ENCODE measurements at places on chromosomes 3 and 15.

- peaks cover 14% of the 10 kb centered on the region for H3K27me3 ChIP-seq
- no peaks in the 10 kb centered on the region for H3K36me3 ChIP-seq
- H3K4me3 ChIP-seq = no peak overlapping the region
- no peaks in the 10 kb centered on the region for H3K4me1 ChIP-seq
- H3K27ac ChIP-seq = no peak overlapping the region
- no peak for DNase-seq
Measured at GRCh38 chr3:157542711-157543500, 39.7 kb upstream of the VEPH1 start.

- peaks cover 11% of the 10 kb centered on the region for H3K4me1 ChIP-seq
- H3K27me3 ChIP-seq = no peaks in the 10 kb centered on the region
- H3K27ac ChIP-seq = no peak overlapping the region
Measured at GRCh38 chr3:12489832-12490231, 5.6 kb downstream of the TSEN2 start.

- peaks cover 5% of the 10 kb centered on the region for H3K36me3 ChIP-seq
- H3K27me3 ChIP-seq = peaks cover 6% of the 10 kb centered on the region
- H3K4me3 ChIP-seq = no peak overlapping the region
- H3K4me1 ChIP-seq = no peaks in the 10 kb centered on the region
Measured at GRCh38 chr15:41161336-41161735, 45.3 kb upstream of the INO80 start.

GRCh38 chr3:156233876-156234275, 113.5 kb downstream of the KCNAB1 start:
- no peak overlapping the region for H3K27ac ChIP-seq
- H3K36me3 ChIP-seq = no peaks in the 10 kb centered on the region
- no peak overlapping the region for H3K4me3 ChIP-seq

GRCh38 chr3:22939349-22939748, 263.8 kb upstream of the UBE2E2 start:
- DNase-seq = no peak
- no peaks in the 10 kb centered on the region for H3K36me3 ChIP-seq
- no peaks in the 10 kb centered on the region for H3K27me3 ChIP-seq
- no peak overlapping the region for H3K4me3 ChIP-seq

GRCh38 chr15:31477851-31478701, 151.4 kb downstream of the KLF13 start:
- no peak overlapping the region for H3K4me3 ChIP-seq
- peak overlapping the region; percentile 75 for H3K27ac ChIP-seq
- DNase-seq = no peak

- H3K27me3 ChIP-seq = no peaks in the 10 kb centered on the region
- H3K4me1 ChIP-seq = peaks cover 12% of the 10 kb centered on the region
- no peak overlapping the region for H3K4me3 ChIP-seq
- no peaks in the 10 kb centered on the region for H3K36me3 ChIP-seq
- DNase-seq = no peak
Measured at GRCh38 chr3:114451561-114452018, 157.8 kb downstream of the TIGIT start.

DNA sequence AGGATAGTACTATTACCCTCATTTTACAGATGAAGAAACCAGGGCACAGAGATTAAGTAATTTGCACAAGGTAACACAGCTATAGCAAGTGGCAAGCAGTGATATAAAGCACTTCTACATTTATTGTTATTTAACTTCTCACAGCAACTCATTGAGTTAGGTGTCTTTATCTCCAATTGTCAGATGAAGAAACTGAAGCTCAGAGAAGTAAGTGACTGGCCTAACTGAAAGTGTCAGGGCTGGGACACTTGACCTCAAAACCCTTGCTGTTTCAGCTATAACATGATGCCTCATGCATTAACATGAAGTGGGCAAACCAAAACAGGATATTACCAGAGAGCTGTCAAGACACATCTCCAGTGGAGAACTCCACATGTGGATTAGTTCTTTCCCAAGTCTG, 65.8 kb upstream of the LEKR1 start:
- H3K27ac ChIP-seq = no peak overlapping the region
- H3K27me3 ChIP-seq = no peaks in the 10 kb centered on the region
- H3K36me3 ChIP-seq = no peaks in the 10 kb centered on the region
- DNase-seq = no peak

DNA sequence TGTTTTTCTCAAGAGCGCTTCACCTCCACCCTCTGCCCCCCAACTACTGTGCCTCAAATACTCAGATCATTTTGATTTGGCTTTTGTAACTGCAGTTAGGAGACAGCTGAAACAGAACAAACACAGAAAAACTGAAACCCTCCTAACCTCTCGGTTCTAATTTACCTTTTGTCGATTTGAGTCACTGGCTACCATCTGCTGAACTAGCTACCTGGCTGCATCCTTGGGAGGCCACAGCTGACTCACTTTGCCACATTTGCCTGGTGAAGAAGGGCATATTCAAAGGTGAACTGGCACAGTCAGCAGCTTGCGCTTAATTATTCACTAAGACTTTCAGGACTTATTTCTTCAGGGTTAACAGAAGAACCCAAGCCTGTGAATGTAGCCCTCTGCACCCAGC, 117.7 kb downstream of the FOXB1 start:
- no peak for DNase-seq
- H3K4me1 ChIP-seq = peaks cover under 1% of the 10 kb centered on the region
- peaks cover 7% of the 10 kb centered on the region for H3K27me3 ChIP-seq

- peaks cover 22% of the 10 kb centered on the region for H3K4me1 ChIP-seq
- DNase-seq = no peak
- no peaks in the 10 kb centered on the region for H3K36me3 ChIP-seq
- no peak overlapping the region for H3K27ac ChIP-seq
Measured at GRCh38 chr15:77187751-77188464, 117.0 kb upstream of the TSPAN3 start.

GRCh38 chr3:78604341-78604740, 1163.5 kb downstream of the ROBO1 start:
- no peak overlapping the region for H3K4me3 ChIP-seq
- no peaks in the 10 kb centered on the region for H3K27me3 ChIP-seq
- H3K27ac ChIP-seq = no peak overlapping the region
- H3K4me1 ChIP-seq = no peaks in the 10 kb centered on the region
- no peaks in the 10 kb centered on the region for H3K36me3 ChIP-seq
- no peak for DNase-seq

GRCh38 chr3:5136919-5137429, 14.9 kb downstream of the ARL8B start:
- no peak for DNase-seq
- peaks cover 54% of the 10 kb centered on the region for H3K4me1 ChIP-seq
- H3K27ac ChIP-seq = peak overlapping the region; percentile 6
- peaks cover 17% of the 10 kb centered on the region for H3K36me3 ChIP-seq
- no peaks in the 10 kb centered on the region for H3K27me3 ChIP-seq

- no peaks in the 10 kb centered on the region for H3K27me3 ChIP-seq
- no peaks in the 10 kb centered on the region for H3K4me1 ChIP-seq
- DNase-seq = no peak
- H3K4me3 ChIP-seq = no peak overlapping the region
- peaks cover 56% of the 10 kb centered on the region for H3K36me3 ChIP-seq
Measured at GRCh38 chr3:27384191-27384590, 15.0 kb upstream of the NEK10 start.

DNA sequence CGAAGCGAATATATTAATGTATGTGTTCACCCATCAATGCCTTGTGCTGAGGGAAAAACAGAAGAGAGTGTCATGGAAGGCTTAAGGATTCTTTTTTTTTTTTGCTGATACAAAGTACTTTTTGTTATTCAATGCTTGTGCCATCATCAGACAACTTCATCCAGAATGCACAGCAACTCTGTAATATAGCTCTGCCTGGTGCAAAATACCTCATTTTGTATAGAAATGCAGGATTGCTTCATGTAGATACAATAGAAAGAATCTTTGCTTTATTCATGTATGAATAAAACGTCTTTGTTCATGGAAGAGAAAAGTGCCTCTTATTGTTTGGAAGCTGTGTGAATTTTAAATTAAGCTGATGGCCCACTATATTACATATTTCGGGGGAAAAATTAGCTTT, 62.9 kb downstream of the SH3GL3 start:
- H3K4me1 ChIP-seq = no peaks in the 10 kb centered on the region
- H3K36me3 ChIP-seq = no peaks in the 10 kb centered on the region
- no peak overlapping the region for H3K27ac ChIP-seq
- no peak for DNase-seq
- no peak overlapping the region for H3K4me3 ChIP-seq

DNA sequence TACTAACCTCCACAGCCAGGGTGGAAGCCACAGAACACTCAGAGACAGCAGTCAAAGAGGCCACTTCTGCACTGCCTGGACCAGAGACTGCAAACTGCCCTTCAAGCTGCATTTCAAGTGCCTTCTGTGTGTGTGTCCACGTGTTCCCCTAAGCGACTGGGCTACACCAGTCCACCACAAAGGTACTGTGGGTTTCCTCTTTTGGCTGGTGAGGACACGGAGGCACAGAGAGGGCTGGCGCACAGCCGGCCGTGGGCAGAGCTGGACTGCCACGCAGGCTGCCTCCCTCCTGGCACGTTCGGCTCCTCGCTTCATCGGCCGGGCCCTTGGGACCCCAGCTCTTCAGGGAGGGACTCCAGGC, 60.9 kb downstream of the MGLL start:
- DNase-seq = no peak
- peak overlapping the region; percentile 65 for H3K4me3 ChIP-seq
- H3K4me1 ChIP-seq = peaks cover 4% of the 10 kb centered on the region
- peaks cover 24% of the 10 kb centered on the region for H3K27me3 ChIP-seq
- no peak overlapping the region for H3K27ac ChIP-seq

GRCh38 chr3:126557415-126557745, 1.4 kb downstream of the C3orf22 start:
- peaks cover 7% of the 10 kb centered on the region for H3K27me3 ChIP-seq
- no peak overlapping the region for H3K27ac ChIP-seq
- H3K4me1 ChIP-seq = no peaks in the 10 kb centered on the region
- H3K4me3 ChIP-seq = no peak overlapping the region
- no peaks in the 10 kb centered on the region for H3K36me3 ChIP-seq

DNA sequence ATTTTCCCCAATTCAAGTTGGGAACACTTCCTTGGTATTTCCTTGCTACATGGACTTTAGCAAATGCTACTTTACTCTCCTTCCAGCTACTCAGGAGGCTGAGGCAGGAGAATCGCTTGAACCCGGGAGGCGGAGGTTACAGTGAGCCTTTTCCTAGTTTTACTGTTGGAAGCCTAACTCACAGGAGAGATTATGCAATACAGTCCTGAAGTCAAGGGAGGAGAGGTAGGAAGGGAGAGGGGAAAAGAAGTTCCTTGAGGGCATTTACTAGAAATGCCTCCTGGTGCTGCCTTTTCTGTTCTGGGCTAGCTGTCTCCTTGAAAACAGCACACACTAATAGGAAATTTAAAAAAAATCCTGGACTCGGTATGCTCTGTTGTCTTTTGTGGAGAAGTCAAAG, 6.2 kb downstream of the HHLA2 start:
- H3K4me1 ChIP-seq = peaks cover 9% of the 10 kb centered on the region
- no peaks in the 10 kb centered on the region for H3K27me3 ChIP-seq
- DNase-seq = no peak
- H3K4me3 ChIP-seq = no peak overlapping the region
- no peak overlapping the region for H3K27ac ChIP-seq

DNA sequence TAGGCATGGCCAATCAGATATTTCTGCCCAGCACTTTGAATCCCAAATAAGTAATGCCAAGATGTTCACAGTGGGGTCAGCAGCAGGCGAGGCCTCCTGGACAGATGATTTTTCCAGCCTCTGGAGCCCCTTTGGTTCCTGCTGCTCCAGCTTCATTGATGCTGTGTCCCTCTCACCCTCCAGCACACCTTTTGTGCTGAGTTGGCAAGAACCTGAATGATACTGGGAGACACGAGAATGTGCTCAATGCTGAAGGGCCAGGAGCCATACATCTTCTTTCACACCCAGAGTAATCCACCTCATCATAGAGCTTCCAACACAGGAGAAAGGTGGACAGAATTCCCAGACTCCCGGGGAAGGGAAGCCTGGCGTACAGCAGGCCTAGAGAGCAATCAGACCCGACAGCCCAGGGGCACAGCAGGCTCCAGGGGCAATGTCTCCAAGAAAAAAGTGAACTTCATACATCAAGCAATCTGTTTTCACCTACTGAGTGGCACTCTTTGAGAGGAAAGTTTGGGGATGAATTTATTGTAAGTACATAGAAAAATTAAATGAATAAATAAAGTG, 6.7 kb upstream of the DAPK2 start:
- H3K36me3 ChIP-seq = no peaks in the 10 kb centered on the region
- H3K27ac ChIP-seq = no peak overlapping the region
- H3K4me1 ChIP-seq = no peaks in the 10 kb centered on the region
- H3K27me3 ChIP-seq = peaks cover 4% of the 10 kb centered on the region
- no peak overlapping the region for H3K4me3 ChIP-seq
- DNase-seq = no peak

DNA sequence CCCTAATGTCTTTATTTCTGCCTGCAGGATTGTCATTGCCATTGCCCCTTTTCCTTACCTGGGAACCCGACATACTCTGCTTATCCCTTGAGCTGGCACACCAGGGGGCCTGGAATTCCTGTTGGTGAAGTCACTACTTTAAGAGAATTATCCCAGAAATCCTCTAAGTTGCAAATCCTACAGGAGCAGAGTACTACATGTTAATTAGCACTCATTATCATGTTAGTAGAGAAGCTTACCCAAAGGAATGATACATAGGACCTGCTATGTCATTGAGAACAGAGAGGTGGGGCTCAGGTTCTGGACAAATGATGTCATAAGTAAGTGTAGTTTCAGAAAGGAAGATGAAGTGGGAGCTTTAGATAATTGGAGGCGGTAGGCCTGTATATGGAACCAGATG, 27.4 kb downstream of the SCG5 start:
- H3K27ac ChIP-seq = no peak overlapping the region
- no peaks in the 10 kb centered on the region for H3K36me3 ChIP-seq
- H3K4me1 ChIP-seq = no peaks in the 10 kb centered on the region
- no peak overlapping the region for H3K4me3 ChIP-seq
- DNase-seq = no peak

- no peak overlapping the region for H3K4me3 ChIP-seq
- H3K36me3 ChIP-seq = no peaks in the 10 kb centered on the region
- H3K4me1 ChIP-seq = no peaks in the 10 kb centered on the region
- H3K27ac ChIP-seq = no peak overlapping the region
Measured at GRCh38 chr3:194736896-194737600, 51.4 kb downstream of the FAM43A start.

DNA sequence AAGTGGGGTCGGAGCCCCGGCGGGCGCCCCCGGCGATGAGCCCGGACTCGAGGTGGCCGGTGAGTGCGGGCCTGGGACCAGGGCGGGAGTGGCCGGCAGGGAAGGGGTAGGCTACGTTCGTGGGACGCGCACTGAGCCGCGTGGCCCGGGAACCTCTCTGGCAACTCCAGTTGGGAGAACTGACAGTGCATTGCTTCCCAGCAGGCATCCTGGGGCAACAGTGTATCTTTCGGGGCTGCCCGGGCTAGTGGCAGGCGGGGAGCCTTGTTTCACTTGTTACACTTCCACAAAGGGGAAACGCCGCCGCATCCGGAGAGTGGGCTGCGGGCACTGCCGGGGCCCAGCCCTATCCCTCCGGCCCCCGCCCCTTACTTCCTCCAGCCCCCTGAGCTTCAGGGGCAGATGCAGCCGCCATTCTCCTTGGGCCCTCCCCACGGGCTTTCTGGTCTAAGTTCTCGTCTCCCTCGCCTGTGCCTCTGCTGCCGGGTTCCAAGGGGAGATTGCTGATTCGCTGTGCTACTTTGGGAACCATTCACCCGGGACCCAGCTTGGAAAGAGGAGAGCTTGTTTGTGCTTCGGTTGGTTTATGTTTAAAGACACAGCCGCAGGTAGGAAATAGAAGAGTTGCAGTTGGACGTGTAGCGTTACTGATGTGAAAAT, 675 bp downstream of the BRPF1 start:
- DNase-seq = peak; percentile 43
- H3K27me3 ChIP-seq = no peaks in the 10 kb centered on the region
- H3K27ac ChIP-seq = peak overlapping the region; percentile 89

GRCh38 chr3:112822064-112823055, 24.3 kb downstream of the CD200R1L start:
- peaks cover 5% of the 10 kb centered on the region for H3K27me3 ChIP-seq
- no peak for DNase-seq
- H3K4me1 ChIP-seq = no peaks in the 10 kb centered on the region
- no peak overlapping the region for H3K4me3 ChIP-seq
- no peak overlapping the region for H3K27ac ChIP-seq
- no peaks in the 10 kb centered on the region for H3K36me3 ChIP-seq
